HFFc6 (cell line): ENCODE measurements at places on chromosomes 12 and 14. TPM values are rescaled to one million over a fixed set of nuclear protein-coding genes. Genes with fewer than 3 reads are reported as not detected.

GPR84 gene
- total RNA-seq = not detected in 2 replicates

GRCh38 chr14:71142375-71143038, 235.2 kb downstream of the PCNX1 start:
- DNase-seq = peak; percentile 96

GRCh38 chr12:24069532-24070395, 120.3 kb upstream of the SOX5 start:
- DNase-seq = no peak

DNA sequence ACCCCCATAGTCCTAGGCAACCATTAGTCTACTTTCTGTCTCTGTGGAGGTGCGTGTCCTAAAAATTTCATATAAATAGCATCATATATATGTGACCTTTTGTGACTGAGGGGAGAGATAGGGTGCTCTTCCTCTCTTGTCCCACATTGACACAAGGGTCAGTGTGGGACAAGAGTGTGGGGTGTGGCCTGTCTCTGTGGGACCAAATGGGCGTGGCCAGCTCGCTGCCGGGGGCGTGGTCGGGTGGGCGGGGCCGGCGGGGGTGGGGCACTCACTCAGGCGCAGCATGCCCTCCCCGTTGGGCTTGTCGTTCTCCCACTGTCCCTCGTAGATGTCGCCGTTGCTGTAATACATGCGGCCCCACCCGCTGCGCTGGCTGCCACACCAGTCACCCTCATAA, 15.5 kb downstream of the MORN3 start:
- no peak for DNase-seq

- DNase-seq = no peak
Observed at GRCh38 chr12:116635487-116635886, 76.3 kb downstream of the MAP1LC3B2 start.

- no peak for DNase-seq
Observed at GRCh38 chr12:597926-598568, 65.2 kb downstream of the NINJ2 start.

- DNase-seq = no peak
Observed at GRCh38 chr12:30974746-30975500, 48.4 kb downstream of the TSPAN11 start.
